SW 1271 (cell line): ENCODE measurements at places on chromosomes 16 and 17.

GRCh38 chr16:82993926-82994325 lies 367.2 kb downstream of the CDH13 start:
- DNase-seq: no peak

DNA sequence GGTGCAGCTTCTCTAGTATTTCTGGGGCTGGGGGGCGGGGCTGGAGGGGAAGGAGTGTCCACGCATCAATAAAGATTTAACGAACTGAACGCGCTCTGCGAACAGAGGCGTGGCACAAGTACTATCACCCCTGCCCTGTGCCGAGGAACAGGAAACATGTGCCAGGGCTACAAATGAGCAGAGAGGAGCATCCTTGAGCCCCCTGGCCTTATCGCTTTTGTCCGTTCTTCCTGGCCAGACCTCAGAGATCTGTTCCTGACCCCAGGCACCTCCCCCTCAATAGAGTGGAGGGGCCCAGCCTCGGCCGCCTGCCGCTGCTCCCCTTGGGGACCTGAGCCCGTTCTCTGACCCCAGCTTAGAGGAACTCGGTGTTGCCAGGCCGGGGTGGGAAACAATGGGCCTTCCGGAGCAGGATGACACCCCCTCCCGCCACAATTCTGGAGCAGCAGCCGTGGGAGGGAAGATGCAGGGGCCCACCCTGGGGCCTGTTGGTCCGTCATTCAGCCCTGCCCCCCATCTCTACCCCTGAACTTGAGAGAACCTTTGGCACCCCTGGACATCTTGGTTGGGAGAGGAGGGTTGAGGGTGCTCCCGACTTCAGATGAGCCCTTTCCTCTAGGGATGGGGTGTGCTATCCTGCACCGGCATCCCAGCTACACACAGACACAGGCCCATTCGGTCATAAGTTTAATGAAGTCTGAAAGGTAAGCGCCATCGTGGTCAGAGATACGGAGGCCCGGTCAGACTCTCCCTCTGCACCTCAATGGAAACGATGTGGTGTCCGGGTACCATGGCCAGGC lies 1.1 kb downstream of the NAA38 start:
- no peak for DNase-seq

DNA sequence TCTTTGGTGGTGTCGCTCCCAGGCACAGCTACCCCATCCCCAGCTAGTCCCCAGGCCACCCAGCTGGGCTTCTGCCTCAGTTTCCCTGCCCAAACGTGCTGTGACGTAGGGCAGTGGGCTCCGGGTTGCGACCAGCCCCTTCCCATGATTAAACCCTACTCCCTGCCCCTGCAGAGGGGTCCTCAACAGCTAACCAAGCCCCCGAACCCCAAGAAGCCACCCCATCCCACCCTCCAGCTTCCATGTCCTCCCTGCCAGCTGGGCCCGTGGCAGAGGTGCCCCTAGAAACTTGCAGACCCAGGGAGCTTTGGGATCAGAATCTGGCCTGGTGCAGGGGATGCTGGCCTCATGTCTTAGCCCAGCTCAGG lies 879 bp upstream of the NTN3 start:
- DNase-seq: no peak

GRCh38 chr17:39095309-39095686 lies 56.1 kb downstream of the PLXDC1 start:
- no peak for DNase-seq
